Stimulated activated CD8-positive, alpha-beta memory T cell treated with anti-CD3 and anti-CD28 coated beads, Interleukin-12 subunit alpha, Interleukin-12 subunit beta, amount 100 ng/mL, for 1 hour (primary cell): ENCODE measurements at places on chromosomes 3 and 15.

- no peak for DNase-seq
Observed at GRCh38 chr3:24149032-24149431, 203.9 kb downstream of the NR1D2 start.

DNA sequence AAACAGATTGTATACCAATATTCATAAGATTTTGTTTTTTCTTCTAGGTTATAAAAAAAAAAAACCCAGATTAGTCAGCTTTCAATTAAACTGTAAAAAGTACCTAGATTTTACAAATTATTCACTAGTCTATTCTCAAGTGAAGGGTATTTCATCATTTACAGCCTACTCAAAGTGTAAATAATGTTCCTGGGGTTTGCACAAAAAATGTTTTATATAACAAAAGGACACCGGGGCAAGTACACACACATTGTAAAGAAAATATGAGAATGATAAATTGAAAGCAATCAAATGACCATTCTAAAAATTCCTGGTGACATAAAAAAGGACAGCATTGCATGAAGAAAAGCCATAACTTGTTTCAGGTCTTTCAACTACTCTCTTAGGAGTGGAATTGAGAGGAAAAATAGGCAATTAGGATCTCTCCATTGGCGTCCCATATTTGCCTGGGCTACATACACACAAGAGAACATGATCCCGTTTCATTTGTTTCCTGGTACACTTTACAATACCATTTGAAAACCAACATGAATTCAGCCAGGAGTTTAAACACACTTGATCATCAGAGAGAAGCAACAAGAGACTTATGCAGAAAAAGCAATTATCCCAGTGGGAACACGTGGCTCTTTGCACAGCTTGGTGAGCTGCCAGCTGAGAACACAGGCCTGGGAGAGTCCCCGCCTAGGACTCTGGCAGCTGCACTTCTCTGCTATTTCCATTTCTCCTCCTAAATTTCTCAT is 1039.2 kb downstream of the ROBO1 start:
- DNase-seq, result no peak

DNA sequence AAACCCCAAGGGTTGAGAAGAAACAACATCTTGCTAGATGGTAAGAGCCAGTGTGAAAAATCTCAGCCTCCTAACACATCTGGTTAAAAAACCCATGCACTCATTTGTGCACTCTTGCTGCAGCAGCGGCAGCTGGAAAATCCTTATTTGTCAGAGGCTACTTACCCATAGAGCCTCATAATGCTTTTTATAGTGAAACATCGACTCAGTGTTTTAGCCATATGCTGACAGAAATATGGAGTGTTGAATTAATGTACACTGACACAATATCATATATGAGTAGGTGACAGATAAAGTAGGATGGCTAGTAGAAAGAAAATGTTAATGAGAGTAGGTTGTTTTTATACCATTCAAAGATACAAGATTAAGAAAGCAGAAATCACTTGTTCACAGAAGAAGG is 13.0 kb downstream of the SLC9A9 start:
- no peak for DNase-seq

GRCh38 chr3:71346061-71346460 is 237.5 kb downstream of the FOXP1 start:
- DNase-seq, result no peak

- no peak for DNase-seq
Observed at GRCh38 chr3:73561494-73561893, 63.2 kb downstream of the PDZRN3 start.

GRCh38 chr3:38731522-38731921 is 82.0 kb upstream of the SCN5A start:
- no peak for DNase-seq

GRCh38 chr3:3288255-3288654 is 108.8 kb upstream of the CRBN start:
- DNase-seq, result no peak

DNA sequence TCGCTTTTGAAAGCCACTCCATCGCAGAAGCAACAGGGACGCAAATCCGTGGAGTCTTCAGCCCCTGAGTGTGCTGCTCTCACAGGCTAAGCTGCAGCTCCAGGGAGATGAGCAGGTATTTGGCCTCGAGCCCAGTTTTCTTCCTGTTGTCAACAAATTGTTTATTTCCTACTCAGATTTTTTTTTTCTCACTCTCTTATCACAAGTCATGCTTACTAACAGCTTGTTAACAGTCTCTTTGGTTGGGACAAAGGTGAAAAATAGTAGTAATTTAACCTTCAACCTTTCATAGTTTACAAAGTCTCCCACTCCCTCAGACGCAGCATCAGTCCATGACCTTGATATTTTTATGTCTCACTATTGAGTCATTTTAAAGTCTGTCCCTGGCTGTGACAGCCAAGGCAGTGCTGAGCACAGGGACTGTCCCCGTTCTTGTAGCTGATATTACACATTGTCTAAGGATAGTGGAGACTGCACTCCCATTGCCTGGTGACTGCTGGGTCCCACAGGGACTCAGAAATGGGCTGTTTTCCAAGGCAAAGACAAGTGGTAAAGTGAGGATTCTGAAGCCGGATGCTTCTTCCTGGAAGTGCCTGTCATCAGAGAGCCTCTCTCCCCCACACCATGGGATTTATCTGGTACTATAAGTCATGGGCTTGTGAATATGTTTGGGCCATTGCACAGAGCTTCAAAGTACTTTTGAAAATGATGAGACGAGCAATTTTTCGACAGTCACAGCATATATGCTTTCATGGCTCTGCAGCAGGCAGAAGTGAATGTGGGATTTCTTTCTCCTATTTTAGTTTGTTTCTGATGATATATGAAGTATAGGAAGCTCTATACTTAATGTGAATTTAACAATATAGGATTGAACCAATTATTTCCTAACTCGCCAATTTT is 59.8 kb upstream of the UNC13C start:
- DNase-seq, result no peak

- no peak for DNase-seq
Observed at GRCh38 chr3:37989821-37990480, 635 bp upstream of the VILL start.

- DNase-seq, result no peak
Observed at GRCh38 chr3:29011441-29011840, 269.4 kb upstream of the RBMS3 start.

GRCh38 chr3:114509756-114510155 is 215.9 kb downstream of the TIGIT start:
- no peak for DNase-seq

DNA sequence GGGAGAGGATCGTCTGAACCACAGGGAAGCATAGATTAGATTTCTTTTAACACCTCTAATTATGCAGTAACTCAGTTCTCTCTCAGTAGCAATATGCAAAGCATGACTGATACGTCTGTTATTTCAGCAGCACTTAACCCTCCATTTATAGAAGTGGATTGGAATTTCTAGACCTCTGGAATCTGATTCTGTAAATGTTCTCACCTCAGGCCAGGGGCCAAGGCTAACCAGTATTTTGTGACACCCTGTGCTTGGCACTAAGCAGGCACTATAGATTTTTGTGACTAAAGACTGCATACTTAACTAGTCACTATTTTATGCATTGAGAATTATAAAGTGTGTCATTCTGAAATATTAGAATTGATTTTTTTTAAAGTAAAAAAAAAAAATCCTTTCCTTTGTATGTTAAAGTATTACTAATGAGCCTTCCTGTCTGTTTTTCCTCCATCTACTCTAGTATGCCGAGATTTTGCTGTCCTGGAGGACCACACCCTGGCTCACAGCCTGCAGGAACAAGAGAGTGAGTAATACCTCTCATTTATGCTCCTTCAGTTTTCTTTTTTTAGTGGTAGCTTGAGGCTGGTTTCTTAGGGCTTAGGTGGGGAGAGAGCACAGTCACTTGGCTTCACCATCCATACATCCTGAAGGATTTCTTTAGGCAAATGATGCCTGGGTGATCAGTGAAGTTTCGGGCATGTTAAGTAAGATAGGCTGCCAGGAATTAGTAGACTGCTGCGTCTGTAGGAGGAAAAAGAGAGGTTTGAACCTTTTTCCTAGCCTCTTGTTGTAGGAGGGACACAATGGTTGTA is 26.5 kb upstream of the UTS2B start:
- DNase-seq, result no peak

DNA sequence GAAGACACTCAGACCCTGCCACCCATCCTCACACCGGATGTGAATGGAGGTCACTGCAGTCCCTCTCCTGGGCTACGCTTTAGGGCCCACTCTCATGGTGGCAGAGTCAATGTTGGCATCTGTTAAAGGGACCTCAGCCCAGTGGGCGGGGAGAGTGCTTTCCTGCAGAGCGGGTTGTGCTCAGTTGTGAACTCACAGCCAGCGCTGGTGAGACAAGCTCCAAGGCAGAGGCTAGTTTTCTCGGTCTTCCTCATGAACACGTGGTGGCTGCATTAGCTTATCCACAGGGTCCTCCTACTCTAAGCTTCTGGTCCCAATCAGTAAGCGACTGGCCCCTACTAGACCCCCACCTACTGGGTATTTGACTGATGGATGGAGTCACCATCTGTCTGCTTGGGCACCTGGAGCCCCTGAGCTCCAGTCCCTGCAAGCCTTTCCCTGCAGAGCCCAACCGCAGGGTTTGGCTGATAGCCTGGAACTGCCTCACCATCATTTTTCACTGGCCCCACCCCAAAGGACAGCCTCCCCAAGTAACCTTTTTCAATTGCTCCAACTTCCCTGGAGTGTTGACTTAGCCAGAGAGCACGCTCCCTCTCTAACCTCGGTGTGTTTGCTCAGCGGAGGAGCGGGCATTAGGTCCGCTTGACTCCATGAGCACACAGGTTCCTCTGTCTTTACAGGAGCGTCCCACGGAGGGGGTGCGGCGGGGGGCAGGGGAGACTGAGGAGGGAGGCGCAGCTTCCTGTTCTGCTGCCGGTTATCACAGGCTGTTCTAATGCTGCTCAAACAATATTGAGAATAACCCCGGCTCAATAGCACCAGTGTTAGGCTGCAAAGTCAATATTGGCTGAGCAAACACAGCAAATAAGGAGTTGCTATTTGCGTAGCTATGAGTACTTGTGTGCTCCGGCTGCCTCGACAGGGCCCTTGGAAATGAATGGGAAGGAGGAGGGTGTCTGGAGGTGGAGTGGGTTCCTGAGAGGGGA is 141.7 kb downstream of the RPLP1 start:
- DNase-seq, result no peak

GRCh38 chr15:43317566-43318184 is 12.7 kb downstream of the LCMT2 start:
- DNase-seq, result no peak

DNA sequence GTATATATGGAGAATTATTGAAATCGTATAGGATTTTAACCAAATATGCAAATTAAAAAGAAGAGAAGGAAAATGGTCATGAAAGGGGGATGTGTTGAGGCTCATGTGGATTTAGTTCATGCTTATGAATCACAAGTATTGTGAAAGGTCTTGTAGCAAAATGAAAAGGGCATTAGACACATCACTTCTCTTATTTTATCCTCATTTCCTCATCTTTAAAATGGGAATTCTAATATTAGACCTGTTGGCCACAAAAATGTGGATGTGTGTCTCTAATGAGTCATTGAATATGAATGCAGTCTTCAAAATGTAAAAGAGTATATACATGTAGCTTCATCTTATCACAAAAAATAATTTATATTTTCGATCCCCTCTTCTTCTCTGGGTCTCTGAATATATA is 14.9 kb upstream of the ALCAM start:
- DNase-seq, result no peak

DNA sequence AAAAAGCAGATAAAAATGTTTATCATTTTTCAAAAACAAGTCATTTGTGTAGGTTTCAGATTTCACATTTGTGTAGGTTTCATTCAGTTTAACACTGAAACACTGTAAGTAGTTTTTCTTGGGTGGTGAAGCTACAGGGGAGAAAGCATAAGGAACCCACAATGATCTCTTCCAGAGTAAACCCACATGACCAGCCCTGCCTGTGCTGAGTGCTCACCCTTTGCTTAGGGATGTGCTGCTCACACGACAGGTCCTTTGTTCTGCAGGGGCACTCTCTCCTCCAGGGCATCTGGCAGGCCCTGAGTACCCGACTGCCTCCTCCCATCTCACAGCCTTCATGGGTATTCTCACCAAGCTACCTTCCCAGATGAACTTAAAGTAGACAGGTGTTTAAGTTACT is 28.9 kb downstream of the ZXDC start:
- no peak for DNase-seq

GRCh38 chr3:122942937-122943827 is 84.4 kb downstream of the SEMA5B start:
- no peak for DNase-seq

GRCh38 chr3:11998092-11998491 is 6.1 kb upstream of the SYN2 start:
- DNase-seq, result no peak

- no peak for DNase-seq
Observed at GRCh38 chr3:14991151-14991742, 43.9 kb downstream of the NR2C2 start.

DNA sequence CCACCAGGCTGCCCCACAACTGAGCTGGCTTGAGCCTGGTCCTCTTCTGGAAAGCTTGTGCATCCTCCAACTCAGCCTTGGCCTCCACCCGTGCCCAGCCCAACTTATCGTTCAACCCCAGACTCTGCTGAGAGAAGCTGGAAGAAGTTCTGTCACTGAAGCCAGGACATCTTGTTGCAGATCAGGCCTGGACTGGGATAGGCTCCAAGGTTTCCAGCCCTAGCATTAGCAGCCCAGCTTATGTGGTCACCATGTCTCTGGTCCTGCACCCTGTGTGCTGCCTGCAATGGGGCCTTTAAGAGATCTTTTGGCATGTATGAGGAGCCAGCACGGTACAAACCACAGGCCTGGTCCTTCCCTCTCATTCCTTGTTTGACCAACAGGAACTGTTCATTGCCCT is 15.2 kb upstream of the CAMP start:
- DNase-seq, result no peak

GRCh38 chr3:153595186-153595815 is 433.3 kb downstream of the RAP2B start:
- no peak for DNase-seq

- DNase-seq, result no peak
Observed at GRCh38 chr15:68488966-68489365, 57.0 kb upstream of the ITGA11 start.

DNA sequence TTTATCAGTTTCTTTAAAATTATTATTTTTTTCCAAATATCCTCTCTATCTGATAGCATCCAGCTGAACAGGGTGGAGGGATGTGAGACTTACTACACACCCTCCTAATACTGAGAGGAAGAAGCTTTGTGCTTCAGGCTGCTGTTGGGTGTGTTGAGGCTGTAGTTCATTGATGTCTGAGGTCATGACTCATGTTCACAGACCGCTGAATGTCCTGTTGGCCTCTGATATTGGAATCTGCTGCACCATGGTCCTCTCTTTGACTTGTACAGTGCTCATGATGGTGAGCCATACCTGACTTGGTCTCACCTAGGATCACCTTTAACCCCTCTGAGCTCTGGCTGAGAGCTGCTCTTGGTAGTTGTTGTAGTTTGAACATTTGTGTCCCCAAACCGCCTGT is 302.9 kb downstream of the SATB1 start:
- no peak for DNase-seq

DNA sequence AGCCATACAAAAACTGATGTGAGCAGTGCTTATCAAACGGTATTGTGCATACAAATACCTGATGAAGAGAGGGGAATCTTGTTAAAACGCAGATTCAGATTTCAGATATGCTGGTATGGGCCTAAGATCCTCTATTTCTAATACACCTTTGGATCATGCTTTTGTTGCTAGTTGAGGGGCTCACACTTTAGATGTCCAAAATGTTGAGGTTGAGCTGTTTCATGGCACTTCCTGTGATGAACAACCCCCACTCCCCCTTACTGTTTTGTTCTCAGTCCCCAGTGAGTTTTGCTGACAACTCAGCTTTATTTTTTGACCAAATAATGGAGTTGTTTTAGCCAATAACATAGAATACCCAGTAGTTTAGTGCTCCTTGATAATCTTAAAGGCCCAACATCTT is 53.2 kb downstream of the ROBO2 start:
- DNase-seq, result no peak
